Amygdala (tissue), 56 donors: ENCODE measurements at places on chromosomes 13 and 19.

DNA sequence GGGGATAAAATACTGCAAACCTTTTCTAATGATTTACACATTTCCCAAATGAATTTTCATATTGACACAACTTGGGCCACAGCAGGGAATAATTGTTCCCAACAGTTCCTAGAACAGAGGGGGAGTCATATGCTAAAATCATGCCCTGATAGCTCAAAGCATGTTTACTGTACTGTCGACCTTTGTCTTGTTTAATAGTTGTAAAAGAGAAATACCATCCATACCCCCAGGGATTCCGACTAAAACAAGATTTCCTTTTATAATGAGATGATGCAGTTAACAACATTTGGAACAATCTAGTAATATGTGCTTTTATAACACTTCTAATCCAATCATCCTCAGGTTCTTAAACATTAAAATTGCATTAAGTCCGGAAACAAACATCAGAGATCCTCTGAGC lies 759.7 kb downstream of the OLFM4 start:
- no peak for DNase-seq

GRCh38 chr13:39941236-39941635 lies 285.8 kb downstream of the COG6 start:
- no peak for DNase-seq

- DNase-seq: peak; percentile 14
Measured at GRCh38 chr19:4430760-4431159, 26.8 kb downstream of the UBXN6 start.

DNA sequence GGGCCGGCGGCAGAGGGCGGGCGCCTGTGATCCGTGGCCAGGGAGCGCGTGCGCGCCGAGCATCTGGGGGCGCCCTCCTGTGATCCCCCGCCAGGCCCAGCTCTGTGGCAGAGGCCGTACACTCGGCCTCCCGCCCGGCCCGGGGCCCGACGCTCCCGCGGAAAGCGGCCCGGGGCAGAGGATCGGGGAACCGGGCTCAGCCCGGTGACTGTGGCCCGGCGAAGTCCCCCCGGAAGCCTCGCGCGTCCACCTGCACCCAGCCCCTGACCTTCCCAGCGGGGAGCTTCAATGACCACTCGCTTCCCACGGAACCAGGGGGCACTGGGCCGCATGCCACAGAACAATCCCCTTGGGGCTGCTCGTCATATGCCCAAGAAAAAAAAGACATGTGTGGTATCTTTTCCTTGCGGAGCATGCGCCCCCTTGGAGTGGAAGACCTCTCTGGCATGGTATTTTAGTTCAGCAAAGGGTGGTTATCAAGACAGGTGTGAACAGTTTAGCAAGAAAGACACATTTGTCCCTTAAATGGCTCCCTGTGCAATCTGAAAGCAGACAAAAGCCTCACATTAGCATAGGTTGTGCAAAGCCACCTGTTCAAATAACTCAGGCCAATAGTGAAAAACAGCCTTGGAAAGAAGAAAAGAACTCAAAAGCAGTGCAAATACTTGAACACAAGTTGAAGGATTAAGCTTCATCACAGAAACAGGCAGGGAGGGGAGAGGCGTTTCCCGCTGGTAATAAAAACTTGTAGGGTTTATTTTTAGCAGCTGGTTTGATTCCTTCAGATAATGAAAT lies 290.9 kb upstream of the SOX21 start:
- DNase-seq: no peak

DNA sequence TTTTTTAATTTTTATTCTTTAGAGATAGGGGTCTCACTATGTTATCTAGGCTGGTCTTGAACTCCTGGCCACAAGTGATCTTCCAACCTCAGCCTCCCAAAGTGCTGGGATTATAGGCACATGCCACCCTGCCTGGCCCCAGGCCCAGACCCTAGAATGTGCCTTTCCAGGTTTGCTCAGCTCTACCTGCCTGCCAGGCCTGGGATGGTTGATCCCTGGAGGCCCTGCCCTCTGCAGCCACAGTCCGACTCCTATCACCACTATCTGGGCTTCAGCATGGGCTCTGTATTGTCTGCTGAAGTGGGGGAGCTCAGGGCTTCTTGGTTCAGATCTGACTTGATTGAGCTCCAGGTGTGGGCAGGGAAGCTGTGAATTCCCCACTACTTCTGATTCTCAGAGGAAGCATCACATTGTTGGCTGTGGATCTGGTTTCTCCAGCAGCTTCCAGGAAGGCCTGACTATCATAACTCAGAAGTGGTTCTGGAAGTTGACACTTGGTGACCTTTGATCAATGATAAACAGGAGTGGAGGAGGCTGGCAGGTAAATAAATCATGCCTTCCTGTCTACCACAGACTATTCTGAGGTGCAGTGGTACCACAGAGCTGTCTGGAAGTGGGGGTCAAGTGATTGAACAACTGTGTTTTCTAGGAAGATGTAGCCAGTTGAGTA lies 71.9 kb downstream of the OLFM4 start:
- DNase-seq: no peak

DNA sequence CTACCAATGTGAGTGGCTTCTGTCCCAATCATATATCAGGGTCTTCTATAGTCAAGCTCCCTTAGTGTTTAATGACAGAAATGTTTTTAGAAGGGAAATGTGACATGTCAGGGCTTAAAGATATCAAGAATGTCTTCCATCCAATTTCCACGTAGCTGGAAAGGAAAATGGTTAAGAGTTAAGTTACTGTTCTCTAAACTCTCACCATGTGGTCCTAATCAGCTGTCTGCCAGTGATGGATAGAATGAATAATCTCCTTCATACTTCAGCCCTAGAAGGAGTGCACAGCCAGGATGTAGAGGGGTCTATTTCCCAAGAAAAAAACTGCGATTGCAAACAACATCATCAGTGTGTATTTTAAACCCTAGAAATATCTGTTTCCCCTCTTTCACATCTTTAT lies 36.3 kb downstream of the FLT1 start:
- no peak for DNase-seq

DNA sequence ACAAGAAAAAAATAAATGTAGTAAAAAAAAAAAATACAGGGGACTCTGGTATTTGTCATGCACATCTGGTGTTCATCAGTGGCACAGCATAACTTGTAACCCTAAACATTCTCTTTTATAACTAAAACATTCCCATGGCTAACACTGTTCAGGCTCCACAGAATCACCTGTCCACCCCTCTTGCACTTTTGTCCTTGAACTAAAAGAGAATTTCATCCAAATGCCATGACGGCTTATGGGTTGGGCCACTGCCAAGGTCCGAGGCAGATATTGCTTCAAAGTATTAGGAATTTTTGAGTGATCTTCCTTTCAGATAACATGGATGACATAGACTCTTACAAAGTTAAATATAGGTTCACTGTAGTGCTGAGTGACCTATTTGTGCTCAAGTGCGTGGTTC lies 25.7 kb upstream of the SERP2 start:
- DNase-seq: no peak

DNA sequence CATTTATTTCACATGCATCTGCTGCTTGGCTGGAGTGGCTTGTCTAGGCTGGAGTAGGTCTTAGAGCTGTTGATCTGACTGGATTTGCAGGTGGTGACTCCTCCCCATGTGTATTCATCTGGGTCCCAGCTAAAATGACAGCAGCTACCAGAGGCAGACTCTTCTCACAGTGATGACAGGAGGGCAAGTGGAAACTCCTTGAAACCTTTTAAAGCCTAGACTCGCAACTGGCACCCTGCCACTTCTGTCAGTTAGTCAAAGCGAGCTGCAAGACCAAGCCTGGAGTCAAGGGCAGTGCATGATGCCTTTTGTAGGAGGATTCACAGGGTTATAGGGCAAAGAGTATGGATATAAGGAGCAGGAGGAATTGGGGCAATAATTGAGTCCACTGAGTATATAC lies 65.2 kb downstream of the TEX26 start:
- DNase-seq: no peak

- DNase-seq: no peak
Measured at GRCh38 chr13:28299916-28300315, 161.6 kb downstream of the PAN3 start.

GRCh38 chr19:41616792-41617621 lies 9.9 kb downstream of the CEACAM4 start:
- no peak for DNase-seq

DNA sequence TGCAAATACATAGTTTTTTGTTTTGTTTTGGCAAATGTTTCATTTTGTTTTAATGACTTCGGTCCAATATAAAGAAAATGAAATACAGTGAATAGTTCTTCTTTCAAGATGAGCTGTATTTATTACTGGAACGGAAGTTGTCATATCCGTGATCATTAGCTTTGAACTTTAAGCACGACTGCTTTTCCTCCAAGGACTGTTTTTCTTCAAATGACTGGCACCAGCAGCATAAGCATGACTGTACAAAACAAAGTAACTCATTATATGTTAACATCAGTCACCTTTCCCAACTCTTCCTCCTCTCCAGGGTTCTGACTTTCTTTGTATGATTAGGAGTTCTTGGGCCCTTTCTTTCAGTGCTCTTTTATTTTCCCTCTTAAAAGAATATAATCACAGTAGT lies 20.5 kb downstream of the EDNRB start:
- no peak for DNase-seq

DNA sequence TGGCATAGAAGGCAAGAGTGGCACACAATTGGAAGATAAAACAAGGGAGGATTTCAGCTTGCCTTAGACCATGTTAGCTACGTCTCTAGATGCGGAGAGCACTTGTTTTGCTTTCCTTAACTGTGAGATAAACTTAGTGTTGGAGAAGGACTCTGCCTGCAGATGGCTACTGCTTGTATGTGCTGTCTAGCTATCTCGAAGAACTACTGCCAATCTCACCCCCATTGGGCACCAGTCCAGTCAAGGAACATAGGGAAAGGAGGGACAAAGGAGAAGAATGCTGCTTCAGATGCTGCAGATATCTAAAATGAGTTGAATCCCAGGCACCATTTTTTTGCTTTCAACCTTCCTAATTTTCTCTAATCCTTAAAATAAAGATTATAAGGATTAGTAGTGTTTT lies 726.0 kb upstream of the ARGLU1 start:
- DNase-seq: no peak
